ENCODE measurements at places on chromosomes 11 and 22. TPM values are rescaled to one million over a fixed set of nuclear protein-coding genes. Genes with fewer than 3 reads are reported as not detected.

Gene CHKA
- 128 TPM for total RNA-seq

Gene OR4D5
- not detected for total RNA-seq

DNA sequence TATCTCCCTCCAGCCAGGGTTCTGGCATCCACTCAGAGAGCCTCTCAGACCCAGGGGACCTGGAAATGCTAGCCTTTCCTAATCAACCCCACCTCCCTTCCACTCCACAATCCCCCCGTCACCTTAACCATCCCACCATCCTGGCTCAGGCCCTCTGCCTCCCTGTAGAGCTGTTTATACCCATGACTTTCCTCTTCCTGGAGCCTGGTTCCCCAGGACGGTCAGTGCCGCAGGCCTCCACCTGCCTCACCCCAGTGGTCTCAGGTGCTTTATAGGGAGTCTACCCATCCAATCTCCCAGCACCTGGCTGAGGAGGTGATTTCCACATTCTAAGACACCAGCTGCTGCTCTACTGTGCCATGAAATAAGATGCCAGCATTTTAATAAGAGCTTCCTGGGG, 1159.5 kb downstream of the TBC1D22A start:
- no peak for DNase-seq
- no peaks in the 10 kb centered on the region for H3K36me3 ChIP-seq
- H3K4me3 ChIP-seq = no peak overlapping the region
- no peaks in the 10 kb centered on the region for H3K27me3 ChIP-seq

DNA sequence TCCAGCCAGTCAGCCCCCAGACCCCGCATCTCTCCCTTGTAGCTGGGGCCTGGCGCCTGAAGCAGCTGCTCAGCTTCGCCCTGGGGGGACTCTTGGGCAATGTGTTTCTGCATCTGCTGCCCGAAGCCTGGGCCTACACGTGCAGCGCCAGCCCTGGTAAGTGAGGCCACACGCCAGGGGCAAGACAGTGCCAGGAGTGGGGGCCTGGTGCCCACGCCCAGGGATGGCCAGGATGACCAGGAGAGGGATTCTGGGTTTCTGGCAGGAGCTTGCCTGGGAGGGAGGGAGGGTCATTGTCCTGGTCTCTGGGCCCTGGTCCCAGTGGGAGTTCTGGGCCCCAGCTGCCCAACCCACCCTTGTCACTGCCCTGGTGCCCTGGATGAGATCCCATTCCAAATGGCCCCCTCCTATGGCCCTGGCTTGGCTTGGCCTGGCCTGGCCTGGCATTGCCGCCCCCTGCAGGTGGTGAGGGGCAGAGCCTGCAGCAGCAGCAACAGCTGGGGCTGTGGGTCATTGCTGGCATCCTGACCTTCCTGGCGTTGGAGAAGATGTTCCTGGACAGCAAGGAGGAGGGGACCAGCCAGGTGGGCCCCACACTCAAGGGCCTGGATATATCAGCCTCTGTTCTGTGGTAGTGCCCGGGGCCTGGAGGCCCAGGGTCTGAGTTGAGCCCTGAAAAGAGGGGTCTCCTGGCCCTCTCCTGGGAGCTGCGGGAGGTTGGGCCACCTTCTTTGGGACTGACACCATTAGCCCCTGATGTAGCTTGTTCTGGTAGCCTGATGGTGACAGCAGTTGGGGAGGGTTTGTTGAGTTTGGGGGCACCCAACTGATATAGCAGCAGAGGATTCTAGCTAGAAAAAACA, 3.7 kb downstream of the SLC39A13 start:
- H3K4me3 ChIP-seq = no peak overlapping the region
- H3K4me1 ChIP-seq = peaks cover 49% of the 10 kb centered on the region
- H3K36me3 ChIP-seq = no peaks in the 10 kb centered on the region
- peak; percentile 57 for DNase-seq
- no peak overlapping the region for H3K27ac ChIP-seq

DNA sequence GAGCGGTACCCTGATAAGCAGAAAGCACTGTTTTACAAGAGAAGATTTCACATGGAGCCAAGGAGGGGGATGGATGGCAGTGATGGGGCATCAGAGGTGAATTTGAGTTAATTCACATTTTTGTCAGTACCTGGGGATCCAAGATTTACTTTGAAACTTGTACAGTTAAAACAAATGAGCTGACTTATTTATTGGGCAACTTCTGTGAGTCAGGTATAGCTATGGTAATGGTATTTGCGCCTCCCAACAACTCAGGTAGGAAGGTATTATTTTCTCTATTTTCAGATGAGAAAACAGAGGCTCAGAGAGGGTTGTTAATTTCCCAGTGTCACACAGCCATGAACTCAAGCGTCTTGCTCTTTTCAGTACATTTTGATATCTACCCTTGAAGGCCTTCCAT, 83.6 kb downstream of the PRR5L start:
- peaks cover 37% of the 10 kb centered on the region for H3K4me1 ChIP-seq
- H3K27ac ChIP-seq = peak overlapping the region; percentile 24
- H3K27me3 ChIP-seq = no peaks in the 10 kb centered on the region
- peak overlapping the region; percentile 74 for H3K4me3 ChIP-seq
- no peak for DNase-seq

DNA sequence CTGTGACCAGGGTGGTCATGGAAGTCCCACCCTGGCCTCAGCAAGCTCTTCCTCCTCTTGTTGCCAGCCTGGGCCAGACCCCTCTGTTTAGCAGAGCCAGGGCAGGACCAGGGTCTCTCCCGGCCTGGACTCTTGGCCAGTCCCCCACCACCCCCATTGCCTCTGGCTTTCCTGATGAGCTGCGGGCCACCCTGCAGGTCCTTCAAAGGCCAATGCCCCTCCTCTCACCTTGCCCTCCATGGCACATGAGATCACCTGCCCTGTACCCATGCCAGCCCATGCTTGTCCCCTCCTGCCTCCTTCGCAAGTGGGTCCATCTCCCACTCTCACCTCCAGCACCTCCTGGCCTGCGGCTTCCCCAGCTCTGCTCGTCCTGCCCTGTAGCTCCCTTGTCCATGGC, 10.4 kb downstream of the FADS2 start:
- H3K27me3 ChIP-seq = no peaks in the 10 kb centered on the region
- no peak for DNase-seq
- H3K36me3 ChIP-seq = no peaks in the 10 kb centered on the region
- H3K4me3 ChIP-seq = no peak overlapping the region
- H3K27ac ChIP-seq = no peak overlapping the region
- H3K4me1 ChIP-seq = no peaks in the 10 kb centered on the region

Gene TRPC6
- 3.1 TPM for total RNA-seq

Gene AMBRA1
- 45.1 TPM for total RNA-seq

Gene C11orf16
- total RNA-seq = not detected

DNA sequence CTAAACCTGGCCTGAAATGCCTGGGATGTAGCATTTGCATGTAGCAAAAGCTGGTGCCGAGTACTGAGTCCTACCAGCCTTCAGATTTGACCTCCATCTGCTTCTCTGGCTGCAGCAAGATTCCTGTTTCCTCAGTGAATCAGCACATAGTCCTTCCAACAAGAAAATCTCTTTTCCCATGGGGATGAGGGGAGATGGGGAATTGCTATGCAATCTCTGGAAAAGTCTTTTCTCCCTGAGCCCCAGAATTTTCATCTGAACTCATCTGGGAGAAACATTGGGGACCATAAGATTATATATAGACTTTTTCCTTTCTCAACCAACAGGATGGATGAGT, 32.0 kb upstream of the YWHAH start:
- no peak overlapping the region for H3K27ac ChIP-seq
- no peak overlapping the region for H3K4me3 ChIP-seq
- DNase-seq = no peak

DNA sequence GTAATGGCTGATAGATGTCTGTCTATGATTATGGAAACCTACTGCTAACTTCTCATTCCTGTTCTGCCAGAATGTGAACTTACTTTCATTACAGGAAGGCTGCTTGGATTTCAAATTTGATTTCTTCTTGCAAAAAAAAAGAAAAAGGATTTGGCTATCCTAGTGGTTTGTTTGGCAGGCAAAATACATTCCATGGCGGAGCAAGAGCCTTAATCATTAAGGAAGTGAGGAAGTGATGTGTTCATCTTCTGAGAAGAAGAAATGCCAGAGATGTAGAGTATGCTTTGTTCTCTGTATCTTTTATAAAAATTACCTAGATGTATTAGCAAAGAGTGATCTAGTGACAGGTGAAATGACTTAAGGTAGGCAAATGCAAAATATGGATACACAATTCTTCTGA, 356.3 kb downstream of the SOX6 start:
- H3K4me3 ChIP-seq = no peak overlapping the region
- peaks cover 8% of the 10 kb centered on the region for H3K4me1 ChIP-seq
- DNase-seq = no peak
- no peak overlapping the region for H3K27ac ChIP-seq
- no peaks in the 10 kb centered on the region for H3K36me3 ChIP-seq

Gene TMEM45B
- total RNA-seq = 336 TPM

DNA sequence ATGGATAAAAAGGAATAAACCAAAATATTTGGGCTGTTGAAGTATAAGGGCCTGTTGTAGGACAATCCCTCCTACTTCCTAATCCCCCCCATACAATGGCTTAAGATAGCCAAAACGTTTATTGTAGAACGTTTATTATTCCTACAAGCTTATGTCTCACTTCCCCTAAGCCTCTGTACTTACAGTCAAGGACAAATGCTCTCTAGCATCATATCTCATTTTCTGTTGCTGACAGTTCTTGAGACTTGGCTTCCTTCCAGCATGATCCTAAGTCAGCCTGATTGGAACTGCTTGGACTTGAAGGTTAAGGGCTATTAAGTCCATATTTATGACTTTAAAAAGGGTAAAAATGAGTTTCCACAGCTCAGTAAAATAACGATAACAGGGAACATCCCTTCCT, 8.8 kb downstream of the MISFA start:
- no peaks in the 10 kb centered on the region for H3K27me3 ChIP-seq
- no peak overlapping the region for H3K4me3 ChIP-seq
- no peaks in the 10 kb centered on the region for H3K4me1 ChIP-seq
- no peak overlapping the region for H3K27ac ChIP-seq

Gene SFI1
- total RNA-seq = 100 TPM

Gene TSPAN32
- total RNA-seq = 0.96 TPM

DNA sequence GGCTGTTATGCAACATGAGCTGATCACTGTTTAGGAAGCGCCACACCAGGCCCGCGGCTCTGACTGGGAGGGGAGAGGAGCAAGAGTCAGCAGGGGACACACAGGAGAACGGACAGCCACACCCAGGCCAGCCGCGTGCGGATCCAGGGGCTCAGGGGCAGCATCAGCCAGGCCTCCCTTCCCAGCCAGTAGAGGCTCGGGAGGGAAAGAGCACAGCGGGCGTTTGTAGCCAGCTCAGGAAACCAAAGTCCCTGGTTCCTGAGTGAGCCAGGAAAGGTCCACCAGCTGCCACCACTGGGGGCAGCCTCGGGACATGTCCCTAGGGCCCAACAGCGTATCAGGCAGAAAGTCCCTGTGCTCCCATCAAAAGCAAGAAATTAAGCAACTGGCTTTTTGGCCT, 71.8 kb upstream of the PITPNB start:
- H3K27ac ChIP-seq = peak overlapping the region; percentile 41
- no peaks in the 10 kb centered on the region for H3K4me1 ChIP-seq
- H3K27me3 ChIP-seq = no peaks in the 10 kb centered on the region
- peak; percentile 15 for DNase-seq
- H3K36me3 ChIP-seq = no peaks in the 10 kb centered on the region

- H3K36me3 ChIP-seq = no peaks in the 10 kb centered on the region
- no peak for DNase-seq
- no peaks in the 10 kb centered on the region for H3K27me3 ChIP-seq
- H3K27ac ChIP-seq = no peak within 1 kb of the TSS
- H3K4me1 ChIP-seq = no peaks in the 10 kb centered on the region
These were observed at the start of gene MMP20 for GRCh38 chr11:102625177-102625576. Gene MMP20, minus strand, starts transcription at chr11:102625332. Its CDS starts 13 bp downstream, at chr11:102625319.

- no peak overlapping the region for H3K27ac ChIP-seq
- H3K4me1 ChIP-seq = no peaks in the 10 kb centered on the region
- no peak for DNase-seq
- H3K27me3 ChIP-seq = no peaks in the 10 kb centered on the region
These were observed 111.7 kb downstream of the MYO18B start for GRCh38 chr22:25853501-25854284.

GRCh38 chr11:13277768-13278608, at the start of gene BMAL1:
Gene BMAL1, plus strand, starts transcription at chr11:13277790. Its CDS starts 76,519 bp downstream, at chr11:13354309.
- peaks cover 18% of the 10 kb centered on the region for H3K27me3 ChIP-seq
- peak within 1 kb of the TSS; percentile 91 for H3K27ac ChIP-seq
- H3K36me3 ChIP-seq = no peaks in the 10 kb centered on the region
- H3K4me3 ChIP-seq = peak within 1 kb of the TSS; percentile 98
- peaks cover 19% of the 10 kb centered on the region for H3K4me1 ChIP-seq

Gene CCDC179
- total RNA-seq = not detected

- no peaks in the 10 kb centered on the region for H3K27me3 ChIP-seq
- no peaks in the 10 kb centered on the region for H3K36me3 ChIP-seq
- peak overlapping the region; percentile 96 for H3K27ac ChIP-seq
- DNase-seq = peak; percentile 34
These were observed 668 bp downstream of the MADD start for GRCh38 chr11:47270331-47271271.

Gene SLC17A6
- not detected for total RNA-seq

DNA sequence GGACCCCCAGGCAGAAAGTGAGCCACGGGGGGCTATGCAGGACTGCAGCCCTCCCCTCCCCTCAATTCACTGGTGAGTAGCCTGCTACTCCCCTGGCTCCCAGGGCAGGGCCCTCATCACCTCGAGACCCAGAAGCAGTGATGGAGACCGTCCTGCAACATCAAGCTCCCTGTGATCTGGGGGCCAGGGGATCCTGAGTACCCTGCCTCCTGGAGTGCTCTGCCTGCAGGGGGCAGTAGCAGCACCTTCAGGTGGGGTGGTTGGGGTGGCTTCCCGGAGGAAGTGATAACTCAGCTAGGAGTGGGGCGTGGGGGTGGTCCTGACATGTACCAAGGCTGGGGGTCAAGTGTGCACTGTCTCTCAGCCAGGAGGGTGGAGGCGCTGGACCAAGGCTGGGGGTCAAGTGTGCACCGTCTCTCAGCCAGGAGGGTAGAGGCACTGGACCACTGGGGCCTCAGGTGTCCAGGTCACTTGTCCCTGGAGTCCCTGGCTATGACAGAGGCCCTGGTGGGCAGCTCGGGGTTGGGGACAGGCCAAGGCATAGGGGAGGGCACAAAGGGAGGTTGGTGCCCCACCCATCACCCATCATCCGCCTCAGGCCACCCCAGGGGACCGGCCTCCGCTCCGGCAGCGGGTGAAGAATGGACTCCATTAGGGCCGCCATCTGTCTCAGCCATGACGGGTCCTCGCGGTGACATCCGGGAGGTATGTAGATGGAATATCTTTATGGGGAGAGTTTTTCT, 9.4 kb downstream of the RTN4R start:
- H3K36me3 ChIP-seq = no peaks in the 10 kb centered on the region
- no peak for DNase-seq
- H3K27ac ChIP-seq = no peak overlapping the region
- no peaks in the 10 kb centered on the region for H3K27me3 ChIP-seq
- H3K4me1 ChIP-seq = no peaks in the 10 kb centered on the region

Gene ACRV1
- not detected for total RNA-seq

GRCh38 chr11:111312076-111312475, 13.7 kb downstream of the POU2AF3 start:
- H3K27ac ChIP-seq = no peak overlapping the region
- no peaks in the 10 kb centered on the region for H3K4me1 ChIP-seq
- no peak overlapping the region for H3K4me3 ChIP-seq
- no peaks in the 10 kb centered on the region for H3K27me3 ChIP-seq
- DNase-seq = no peak

GRCh38 chr22:40055143-40055883, 60.6 kb downstream of the FAM83F start:
- DNase-seq = no peak
- no peaks in the 10 kb centered on the region for H3K36me3 ChIP-seq
- no peak overlapping the region for H3K27ac ChIP-seq
- H3K4me1 ChIP-seq = peaks cover 60% of the 10 kb centered on the region
- H3K4me3 ChIP-seq = no peak overlapping the region

Measured in transverse colon (tissue), 4 donors.